ENCODE measurements at places on chromosomes 5 and 9. TPM values are rescaled to one million over a fixed set of nuclear protein-coding genes. Genes with fewer than 3 reads are reported as not detected.

DNA sequence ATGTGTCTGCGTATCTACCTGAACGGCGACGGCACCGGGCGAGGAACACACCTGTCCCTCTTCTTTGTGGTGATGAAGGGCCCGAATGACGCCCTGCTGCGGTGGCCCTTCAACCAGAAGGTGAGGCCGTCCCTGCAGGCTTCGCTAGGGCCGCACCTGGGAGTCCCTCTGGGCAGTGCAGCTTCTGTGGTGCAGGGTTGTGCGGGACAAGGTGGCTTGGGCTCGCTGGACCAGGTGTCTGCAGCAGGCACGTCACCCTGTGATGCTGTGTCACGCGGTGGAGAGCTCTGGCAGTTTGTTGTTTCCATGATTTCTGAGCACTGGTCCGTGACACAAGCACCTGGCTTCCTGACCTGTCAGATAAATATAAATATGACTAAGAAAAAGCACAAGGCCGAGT is 20.7 kb downstream of the FBXW5 start:
- H3K36me3 ChIP-seq: no peaks in the 10 kb centered on the region
- H3K27me3 ChIP-seq: no peaks in the 10 kb centered on the region
- no peak overlapping the region for H3K27ac ChIP-seq
- DNase-seq: no peak

- no peak for DNase-seq
- no peak overlapping the region for H3K27ac ChIP-seq
- H3K36me3 ChIP-seq: no peaks in the 10 kb centered on the region
These were observed 7.7 kb upstream of the TSLP start for GRCh38 chr5:111063709-111064322.

DNA sequence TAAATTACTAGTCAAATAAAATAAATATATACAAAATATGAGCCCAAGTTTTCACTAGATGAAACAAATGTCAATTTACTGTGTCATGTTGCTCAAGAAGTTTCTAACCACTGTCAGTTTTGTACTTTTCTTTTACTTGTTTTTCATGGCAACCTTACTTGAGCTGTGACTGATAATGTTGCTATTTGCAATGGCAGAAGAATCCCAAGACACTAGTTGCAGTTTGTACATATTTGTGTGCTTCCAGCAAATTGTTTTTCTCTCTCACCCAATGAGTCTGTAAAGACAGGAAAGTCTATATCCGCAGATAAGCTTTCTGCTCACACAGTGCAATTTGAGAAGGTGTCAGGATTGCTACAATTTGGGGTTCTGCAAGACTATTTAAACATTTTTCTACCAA is 338.6 kb upstream of the PCSK5 start:
- no peak overlapping the region for H3K4me3 ChIP-seq
- H3K27ac ChIP-seq: no peak overlapping the region
- DNase-seq: no peak
- H3K4me1 ChIP-seq: no peaks in the 10 kb centered on the region
- H3K36me3 ChIP-seq: no peaks in the 10 kb centered on the region
- H3K27me3 ChIP-seq: no peaks in the 10 kb centered on the region

DNA sequence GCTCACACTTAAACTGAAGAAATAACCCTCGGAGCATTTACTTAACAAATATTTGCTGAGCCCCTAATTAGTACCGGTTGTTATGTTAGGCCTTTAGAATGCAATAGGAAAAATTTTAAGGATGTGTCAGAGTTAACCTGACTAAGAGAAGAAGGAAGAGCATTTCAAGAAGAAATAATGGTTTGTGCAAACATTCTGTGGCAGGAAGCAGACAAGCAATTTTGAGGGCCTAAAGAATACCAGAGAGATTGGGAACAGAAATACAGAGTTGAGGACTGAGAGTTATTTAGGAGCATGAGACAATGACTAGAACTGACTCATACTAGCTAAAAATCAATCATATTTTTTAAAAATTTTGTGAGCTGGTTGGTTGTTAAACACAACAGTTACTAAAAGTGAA is 218.8 kb downstream of the PRR16 start:
- H3K4me1 ChIP-seq: no peaks in the 10 kb centered on the region
- no peak overlapping the region for H3K27ac ChIP-seq
- no peak for DNase-seq
- H3K27me3 ChIP-seq: no peaks in the 10 kb centered on the region
- no peak overlapping the region for H3K4me3 ChIP-seq
- no peaks in the 10 kb centered on the region for H3K36me3 ChIP-seq

Gene FOXD4L6
- total RNA-seq: not detected

DNA sequence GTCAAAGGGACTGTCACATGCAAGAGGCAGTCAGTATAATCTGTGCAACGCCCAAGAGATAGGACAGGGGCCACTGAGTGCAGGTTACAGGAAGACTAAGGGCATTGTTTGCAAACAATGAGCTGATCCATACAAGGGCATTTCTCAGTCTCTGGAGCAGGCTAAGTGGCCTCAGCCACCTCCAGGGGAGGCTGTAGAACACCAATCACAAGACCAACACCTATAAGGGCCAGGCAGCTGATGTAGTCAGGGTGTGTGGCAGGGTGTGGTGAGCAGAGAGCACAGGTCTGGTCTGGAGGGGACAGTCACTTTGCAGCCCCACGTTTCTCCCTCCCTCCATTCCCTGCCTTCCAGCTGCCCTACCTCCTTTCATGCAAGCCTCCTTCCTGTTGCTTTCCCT is 83.2 kb upstream of the ADRA1B start:
- no peak overlapping the region for H3K4me3 ChIP-seq
- no peaks in the 10 kb centered on the region for H3K4me1 ChIP-seq
- no peaks in the 10 kb centered on the region for H3K36me3 ChIP-seq

Gene DBH
- not detected for total RNA-seq

GRCh38 chr5:59543821-59544442 is 349.6 kb downstream of the PDE4D start:
- peak overlapping the region; percentile 81 for H3K27ac ChIP-seq
- H3K4me1 ChIP-seq: peaks cover 8% of the 10 kb centered on the region
- DNase-seq: peak; percentile 67
- H3K36me3 ChIP-seq: no peaks in the 10 kb centered on the region
- no peak overlapping the region for H3K4me3 ChIP-seq

Gene CTNNAL1
- total RNA-seq: 38.6 TPM

DNA sequence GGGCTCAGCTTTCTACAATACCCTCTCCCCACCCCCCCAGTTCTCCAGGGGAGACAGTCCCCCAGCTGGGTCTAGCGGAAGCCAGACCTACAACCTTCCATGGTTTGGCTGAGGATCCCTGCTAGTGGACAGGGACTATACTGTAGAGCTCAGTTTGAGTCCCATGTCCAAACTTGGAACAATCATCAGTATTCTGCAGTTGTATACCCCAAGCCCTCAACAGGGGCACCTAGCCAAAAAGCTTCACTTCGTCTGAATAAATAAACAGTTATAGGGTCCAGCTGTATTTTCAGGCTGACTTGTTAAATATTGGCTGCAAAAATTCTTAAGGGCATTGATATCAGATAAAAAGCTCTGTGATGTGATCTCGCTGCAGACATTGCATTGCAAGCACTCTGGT is 15.4 kb upstream of the C9 start:
- DNase-seq: peak; percentile 66
- no peak overlapping the region for H3K27ac ChIP-seq
- peaks cover 5% of the 10 kb centered on the region for H3K4me1 ChIP-seq
- H3K4me3 ChIP-seq: no peak overlapping the region
- no peaks in the 10 kb centered on the region for H3K27me3 ChIP-seq
- H3K36me3 ChIP-seq: peaks cover 4% of the 10 kb centered on the region

DNA sequence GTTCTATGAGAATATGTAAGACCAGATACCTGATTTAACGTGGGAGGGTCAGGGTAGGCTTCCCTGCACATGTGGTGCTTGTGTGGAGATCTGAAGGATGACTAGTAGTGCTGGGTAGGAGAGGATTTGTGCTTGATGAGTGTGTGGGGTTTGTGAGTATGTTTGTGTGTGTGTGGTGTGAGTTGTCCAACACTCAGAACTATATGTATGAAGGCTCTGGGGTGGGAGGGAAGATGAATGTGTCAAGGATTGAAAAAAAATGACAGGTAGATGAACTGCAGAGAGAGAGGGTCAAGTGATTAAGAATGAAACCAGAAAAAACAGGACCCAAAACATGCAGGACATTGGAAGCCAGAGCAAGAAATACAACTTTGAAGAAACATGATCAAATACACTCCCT is 154.6 kb upstream of the NR3C1 start:
- H3K4me1 ChIP-seq: no peaks in the 10 kb centered on the region
- no peak for DNase-seq
- H3K27ac ChIP-seq: no peak overlapping the region
- no peak overlapping the region for H3K4me3 ChIP-seq
- H3K36me3 ChIP-seq: no peaks in the 10 kb centered on the region
- H3K27me3 ChIP-seq: no peaks in the 10 kb centered on the region

- H3K4me1 ChIP-seq: no peaks in the 10 kb centered on the region
- no peaks in the 10 kb centered on the region for H3K36me3 ChIP-seq
- DNase-seq: no peak
- no peak overlapping the region for H3K4me3 ChIP-seq
- H3K27ac ChIP-seq: no peak overlapping the region
These were observed 126.7 kb downstream of the RASGRF2 start for GRCh38 chr5:81086881-81087281.

- DNase-seq: peak; percentile 85
- no peaks in the 10 kb centered on the region for H3K36me3 ChIP-seq
- H3K27ac ChIP-seq: peak overlapping the region; percentile 87
- no peak overlapping the region for H3K4me3 ChIP-seq
- H3K27me3 ChIP-seq: no peaks in the 10 kb centered on the region
These were observed 71.2 kb downstream of the C9orf50 start for GRCh38 chr9:129549684-129550083.

Gene PCDHB4
- total RNA-seq: 5.8 TPM

DNA sequence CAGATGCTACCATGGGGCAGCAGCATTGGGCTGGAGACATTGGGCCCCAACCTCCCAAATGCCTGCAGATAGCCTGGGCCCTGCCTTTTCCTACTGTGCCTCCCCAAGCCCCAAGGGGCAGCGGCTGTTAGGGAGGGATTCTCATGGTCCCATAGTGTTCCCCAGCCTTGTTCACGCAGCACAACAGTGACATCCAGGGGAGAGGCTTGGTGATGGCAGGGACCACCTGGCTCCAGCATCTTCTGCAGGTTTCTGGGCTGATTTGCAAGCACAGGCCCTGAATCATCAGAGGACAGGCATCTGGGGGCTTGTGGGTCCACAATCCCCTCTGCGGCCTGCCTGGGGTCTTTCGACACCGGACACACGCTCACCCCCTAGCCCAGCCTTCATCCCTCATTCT is 354.6 kb downstream of the SLIT3 start:
- H3K27me3 ChIP-seq: no peaks in the 10 kb centered on the region
- H3K4me1 ChIP-seq: no peaks in the 10 kb centered on the region

- no peak for DNase-seq
- H3K4me3 ChIP-seq: no peak overlapping the region
- no peak overlapping the region for H3K27ac ChIP-seq
- no peaks in the 10 kb centered on the region for H3K36me3 ChIP-seq
- H3K27me3 ChIP-seq: no peaks in the 10 kb centered on the region
- no peaks in the 10 kb centered on the region for H3K4me1 ChIP-seq
These were observed 186.4 kb downstream of the GRIA1 start for GRCh38 chr5:153676821-153677220.

GRCh38 chr5:139755892-139756671 is 39.5 kb upstream of the PSD2 start:
- DNase-seq: peak; percentile 89
- no peak overlapping the region for H3K27ac ChIP-seq
- H3K4me3 ChIP-seq: no peak overlapping the region
- peaks cover 12% of the 10 kb centered on the region for H3K27me3 ChIP-seq

GRCh38 chr5:62684310-62684709 is 105.7 kb downstream of the LRRC70 start:
- H3K27me3 ChIP-seq: no peaks in the 10 kb centered on the region
- H3K27ac ChIP-seq: no peak overlapping the region
- no peaks in the 10 kb centered on the region for H3K36me3 ChIP-seq
- DNase-seq: no peak
- H3K4me1 ChIP-seq: no peaks in the 10 kb centered on the region
- H3K4me3 ChIP-seq: no peak overlapping the region

Gene SLC6A3
- total RNA-seq: 0.54 TPM

- no peak overlapping the region for H3K27ac ChIP-seq
- no peaks in the 10 kb centered on the region for H3K36me3 ChIP-seq
- H3K4me1 ChIP-seq: no peaks in the 10 kb centered on the region
- no peaks in the 10 kb centered on the region for H3K27me3 ChIP-seq
- DNase-seq: no peak
These were observed 51.8 kb downstream of the BASP1 start for GRCh38 chr5:17269201-17269600.

DNA sequence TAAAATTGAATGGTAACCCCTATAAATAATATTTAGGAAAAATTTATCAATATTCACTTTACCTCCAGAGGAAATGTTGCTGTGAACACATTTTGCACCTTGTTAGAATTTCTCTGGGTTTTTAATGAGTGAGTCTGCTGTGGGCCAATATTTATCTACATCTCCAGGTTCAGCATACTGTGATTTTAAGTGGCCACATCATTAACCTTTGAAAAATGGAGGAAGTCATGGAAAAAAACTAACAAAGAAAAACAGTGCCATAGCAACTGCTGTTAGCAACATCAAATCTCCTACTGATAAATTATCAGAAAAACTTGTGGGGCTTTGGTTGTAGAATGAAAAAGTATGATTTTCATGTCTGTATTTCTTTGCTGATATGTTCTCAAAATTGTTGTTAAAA is 55.0 kb downstream of the CD180 start:
- H3K36me3 ChIP-seq: peaks cover 2% of the 10 kb centered on the region
- H3K27ac ChIP-seq: no peak overlapping the region
- H3K4me3 ChIP-seq: no peak overlapping the region
- no peaks in the 10 kb centered on the region for H3K27me3 ChIP-seq
- H3K4me1 ChIP-seq: no peaks in the 10 kb centered on the region

Gene SOX30
- 0.09 TPM for total RNA-seq

Gene MSX2
- total RNA-seq: 0.79 TPM

GRCh38 chr5:3862906-3863305 is 267.3 kb downstream of the IRX1 start:
- no peak overlapping the region for H3K27ac ChIP-seq
- no peaks in the 10 kb centered on the region for H3K36me3 ChIP-seq
- H3K4me1 ChIP-seq: no peaks in the 10 kb centered on the region
- DNase-seq: no peak

DNA sequence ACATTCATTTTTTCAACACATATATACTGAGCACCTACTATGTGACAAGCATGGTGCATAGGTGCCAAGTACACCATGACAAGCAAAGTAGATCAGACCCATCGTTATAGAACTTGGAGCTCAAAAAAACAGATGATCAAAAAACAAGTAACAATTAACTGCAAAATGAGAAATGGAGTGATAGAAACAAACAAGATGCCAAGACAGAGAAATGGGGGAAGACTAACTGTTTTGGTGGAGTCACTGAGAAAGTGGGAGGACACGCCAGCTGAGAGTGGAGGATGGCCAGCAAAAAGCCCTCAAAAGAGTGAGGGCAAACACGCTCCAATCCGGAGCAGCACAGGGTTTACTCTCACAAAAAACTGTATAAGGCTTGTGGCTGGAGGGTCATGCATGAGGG is 50.6 kb downstream of the TTC39B start:
- H3K27me3 ChIP-seq: no peaks in the 10 kb centered on the region
- no peaks in the 10 kb centered on the region for H3K36me3 ChIP-seq
- H3K27ac ChIP-seq: no peak overlapping the region
- DNase-seq: no peak
- H3K4me1 ChIP-seq: no peaks in the 10 kb centered on the region

Measured in kidney (tissue), 22 donors.